ENCODE measurements at places on chromosomes 2 and 18. TPM values are rescaled to one million over a fixed set of nuclear protein-coding genes. Genes with fewer than 3 reads are reported as not detected.

- DNase-seq = no peak
Measured at GRCh38 chr2:119435953-119436297, 4.3 kb downstream of the TMEM37 start.

GRCh38 chr18:25467226-25467987 is 115.4 kb upstream of the ZNF521 start:
- no peak for DNase-seq

ALPP gene
- 0.20 TPM for total RNA-seq

GAD1 gene
- total RNA-seq = 2.5 TPM

MTCL1 gene
- total RNA-seq = 64.3 TPM

MLPH gene
- 10.3 TPM for total RNA-seq

DNA sequence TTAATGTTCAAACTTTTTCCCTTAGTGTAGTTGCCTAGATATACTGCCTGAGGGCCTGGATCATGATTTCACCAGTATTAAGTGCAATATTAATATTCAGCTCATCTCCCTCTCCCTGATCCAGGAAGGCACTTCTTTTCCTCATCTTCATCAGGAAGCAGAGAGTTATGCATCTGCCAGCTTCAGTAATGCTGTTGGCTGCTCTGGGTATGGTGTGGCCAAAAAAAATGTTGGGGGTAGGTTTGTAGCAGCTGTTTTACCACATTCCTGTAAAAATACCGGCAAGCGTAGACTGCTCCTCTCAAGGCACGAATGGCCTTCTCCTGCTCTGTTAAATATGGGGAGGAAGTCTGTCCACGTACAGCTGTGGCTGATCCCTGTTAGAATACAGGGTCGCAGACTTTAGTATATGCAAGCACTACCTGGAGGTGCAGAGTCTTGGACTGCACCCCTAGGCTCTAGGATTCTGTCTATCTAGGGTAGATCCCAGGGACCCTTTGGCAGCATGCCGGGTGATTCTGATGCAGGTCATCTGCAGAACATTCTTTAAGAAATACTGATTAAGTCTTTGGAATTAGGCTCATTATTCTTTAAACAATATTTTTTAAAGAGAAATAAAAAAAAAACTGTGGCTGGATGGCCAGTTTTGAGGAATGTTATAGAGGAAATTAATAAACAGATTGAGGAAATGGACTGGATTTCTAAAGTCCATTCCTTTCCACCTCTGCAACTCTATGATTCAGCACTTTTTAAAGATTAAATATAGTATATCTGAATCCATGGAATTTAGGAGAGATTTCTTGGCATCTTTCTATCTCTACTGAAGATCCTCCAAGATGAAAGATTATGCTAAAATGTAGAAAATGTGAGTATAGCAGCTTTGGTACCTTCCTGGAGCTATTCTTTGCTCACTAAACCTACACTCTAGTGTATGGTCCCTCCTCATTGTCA is 21.0 kb upstream of the GLS start:
- DNase-seq = no peak

DNA sequence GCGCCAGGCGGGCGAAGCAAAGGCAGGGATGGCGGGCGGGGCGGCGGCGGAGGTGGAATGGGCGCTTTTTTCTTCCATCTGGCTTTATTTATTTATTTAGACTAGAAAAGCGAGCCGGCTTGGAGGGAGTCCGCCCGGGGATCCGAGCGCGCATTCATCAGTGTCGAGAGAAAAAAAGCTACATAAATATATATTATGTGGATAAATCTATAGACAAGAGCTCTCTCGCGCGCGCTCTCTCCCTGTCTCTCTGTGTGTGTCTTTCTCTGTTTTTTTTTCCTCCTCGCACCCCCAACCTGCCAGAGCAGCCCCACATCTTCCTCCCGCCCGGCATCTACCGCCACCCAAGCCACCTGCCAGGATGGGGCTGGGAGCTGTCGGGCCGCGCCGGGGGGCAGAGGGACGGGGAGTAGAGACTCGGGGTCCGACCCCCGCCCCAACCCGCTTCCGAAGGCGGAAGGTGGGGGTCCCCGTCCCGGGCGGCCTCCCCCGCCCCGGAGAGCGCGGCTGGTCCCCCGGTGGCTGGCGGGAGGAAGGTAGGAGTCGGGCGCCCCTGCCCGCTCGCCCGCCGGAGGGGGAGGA is 972 bp upstream of the CELF4 start:
- DNase-seq = no peak

DNA sequence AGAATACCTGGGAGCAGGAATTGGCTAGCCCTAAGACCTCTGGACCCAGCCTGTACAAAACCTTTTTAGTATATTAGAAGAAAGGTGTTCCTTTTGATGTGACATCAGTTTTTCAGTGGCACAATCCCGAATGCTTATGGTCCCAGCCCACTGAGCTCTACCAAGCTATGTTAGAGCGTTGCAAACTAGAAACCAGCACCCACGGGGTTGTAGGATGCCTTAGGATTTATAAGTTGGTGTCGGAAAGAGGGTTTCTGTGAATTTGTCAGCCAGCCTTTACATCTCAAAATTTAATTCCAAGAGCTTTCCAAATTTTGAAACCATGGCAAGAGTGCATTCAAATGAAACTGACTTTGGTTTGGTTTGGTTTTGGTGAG is 499 bp upstream of the LMAN1 start:
- DNase-seq = no peak

- DNase-seq = no peak
Measured at GRCh38 chr18:63962137-63962536, 7.7 kb upstream of the SERPINB8 start.

PLGLB2 gene
- total RNA-seq = 0.15 TPM

DNA sequence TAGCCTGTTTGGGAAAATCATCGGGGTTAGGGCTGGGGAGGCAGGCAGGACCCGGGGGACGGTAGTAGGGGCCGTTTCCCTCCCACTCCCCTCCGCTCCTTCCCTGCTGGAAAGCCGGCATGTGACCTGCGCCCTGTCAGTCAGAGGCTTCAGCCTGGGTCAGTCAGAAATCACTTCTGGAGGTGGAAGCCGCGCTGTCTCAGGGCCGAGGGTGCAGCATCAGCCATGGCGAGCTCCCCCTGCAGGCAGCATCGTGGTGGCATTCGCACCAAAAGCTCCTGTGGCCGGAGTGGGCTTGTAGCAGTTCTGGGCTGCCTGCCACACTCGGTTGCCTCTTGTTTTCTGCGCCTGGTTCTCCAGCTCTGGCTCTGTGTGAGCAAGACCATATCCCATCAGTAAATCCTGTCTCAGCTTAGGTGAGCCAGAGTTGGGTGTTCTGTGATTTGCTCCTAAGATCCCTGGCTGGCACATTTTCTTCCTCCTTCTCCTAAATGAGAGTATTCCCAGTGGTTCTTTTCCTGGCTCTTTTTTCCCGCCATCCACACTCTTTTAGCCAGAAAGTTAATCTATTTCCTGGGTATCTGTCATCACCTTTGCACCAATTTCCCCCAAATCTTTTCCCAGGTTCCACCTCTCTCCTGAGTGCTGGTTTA is 123.9 kb upstream of the CD302 start:
- DNase-seq = peak; percentile 94

- no peak for DNase-seq
Measured at GRCh38 chr2:176364273-176364977, 95.2 kb downstream of the MTX2 start.

GRCh38 chr2:122542646-122543045 is 787.2 kb downstream of the TSN start:
- no peak for DNase-seq

ALLC gene
- not detected for total RNA-seq

GRCh38 chr2:202135091-202135874 is 62.2 kb downstream of the KIAA2012 start:
- no peak for DNase-seq

TXNDC2 gene
- total RNA-seq = 0.09 TPM

DNA sequence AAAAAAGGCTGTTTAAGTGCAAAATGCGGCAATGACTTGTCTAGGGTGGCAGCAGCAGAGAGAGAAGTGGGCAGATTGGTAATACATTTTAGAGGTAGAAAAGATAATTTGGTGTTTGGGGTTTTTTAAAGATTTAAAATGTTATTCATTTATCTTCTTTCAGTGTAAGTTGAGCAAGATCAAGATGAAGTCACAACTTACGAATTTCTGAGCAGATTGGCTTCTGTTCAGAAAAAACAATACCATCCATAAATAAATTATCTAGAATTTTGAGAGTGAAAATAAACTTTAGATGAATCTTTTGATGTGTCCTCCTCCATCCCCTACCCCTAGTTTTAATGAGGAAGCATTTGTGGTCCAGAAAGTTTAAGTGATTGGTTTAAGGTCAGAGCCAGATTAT is 47.9 kb upstream of the FAM171B start:
- no peak for DNase-seq

- no peak for DNase-seq
Measured at GRCh38 chr2:124698979-124699565, 674.0 kb downstream of the CNTNAP5 start.

DNA sequence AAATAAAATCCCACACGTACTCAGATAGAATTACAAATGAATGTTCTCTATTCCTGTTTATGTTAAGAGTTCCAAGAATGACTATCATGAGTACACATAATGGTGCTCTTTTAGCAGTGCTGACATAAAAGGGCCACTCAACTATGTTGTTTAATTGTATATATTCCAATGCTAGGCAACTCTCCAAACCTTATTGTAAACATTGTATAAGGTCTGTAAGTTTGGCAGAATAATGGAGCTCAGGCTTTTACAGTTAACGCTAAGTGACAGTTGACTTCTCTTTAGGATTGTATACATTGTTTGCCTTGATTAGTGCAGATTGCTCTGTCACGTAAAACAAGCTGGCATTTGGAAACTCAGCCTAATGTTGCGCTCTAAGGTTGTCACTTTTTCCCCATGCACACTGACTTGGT is 20.8 kb downstream of the RBMS1 start:
- DNase-seq = no peak

GRCh38 chr2:235780401-235780800 is 286.6 kb downstream of the AGAP1 start:
- DNase-seq = no peak

- no peak for DNase-seq
Measured at GRCh38 chr2:25938345-25938744, 44.0 kb downstream of the KIF3C start.

- DNase-seq = no peak
Measured at GRCh38 chr2:9655441-9656269, 24.9 kb upstream of the YWHAQ start.

PDE1A gene
- total RNA-seq = 0.25 TPM

NYAP2 gene
- total RNA-seq = not detected

GRCh38 chr18:49875783-49876182 is 62.5 kb upstream of the ACAA2 start:
- DNase-seq = no peak

CROCC2 gene
- not detected for total RNA-seq

CDK15 gene
- not detected for total RNA-seq

- DNase-seq = no peak
Measured at GRCh38 chr2:223976635-223977226, 19.5 kb downstream of the MRPL44 start.

GRCh38 chr2:158822193-158822592 is 27.1 kb downstream of the DAPL1 start:
- no peak for DNase-seq

GRCh38 chr18:8949206-8949605 is 153.3 kb upstream of the NDUFV2 start:
- no peak for DNase-seq

AKAIN1 gene
- not detected for total RNA-seq

GRCh38 chr2:134919341-134920210 is 954 bp downstream of the CCNT2 start:
- no peak for DNase-seq

DNA sequence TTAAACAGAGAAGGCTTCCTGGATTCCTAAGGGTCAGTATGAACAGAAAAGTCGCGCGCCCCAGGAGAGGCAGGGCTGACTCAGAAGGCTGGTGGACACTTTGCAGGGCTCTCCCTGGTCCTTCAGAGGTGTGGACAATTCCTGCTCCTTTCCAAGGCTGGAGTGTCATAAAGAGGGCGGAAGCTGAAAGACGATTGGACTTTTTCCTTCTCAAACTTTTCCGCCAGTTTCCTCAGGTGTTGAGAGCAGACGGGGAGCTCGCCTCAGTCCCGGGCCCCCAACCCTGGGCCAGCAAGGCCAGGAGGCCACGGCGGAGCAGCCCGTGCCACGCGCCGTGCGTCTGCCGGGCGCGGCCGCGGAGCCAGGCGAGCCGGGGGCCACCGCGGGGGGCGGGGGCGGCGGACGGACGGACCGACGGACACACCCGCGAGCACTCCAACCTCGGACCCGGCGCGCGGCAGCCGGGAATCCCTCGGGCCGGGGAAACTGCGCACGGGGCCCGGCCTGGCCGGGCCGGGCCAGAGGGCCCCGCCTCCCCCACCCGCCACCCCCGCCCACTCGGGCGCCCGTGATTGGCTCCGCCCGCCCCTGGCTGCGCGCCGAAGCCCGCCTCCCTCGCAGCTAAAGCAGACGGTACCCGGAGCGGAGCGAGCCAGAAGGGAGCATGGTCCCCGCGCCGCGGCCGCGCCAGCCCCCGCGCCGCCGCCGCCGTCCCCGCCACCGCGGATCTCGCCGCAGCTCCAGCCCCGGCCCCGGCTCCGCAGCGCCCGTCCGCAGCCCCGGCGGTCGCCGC is at the start of gene KLHL29:
Gene KLHL29, plus strand, starts transcription at position 629 of the 793 bp plus-strand sequence. CDS start 177,018 bp downstream, outside the sequence.
- DNase-seq = peak; percentile 69

- DNase-seq = no peak
Measured at GRCh38 chr18:13570856-13571495, 155.4 kb downstream of the FAM210A start.

IL37 gene
- not detected for total RNA-seq

DNA sequence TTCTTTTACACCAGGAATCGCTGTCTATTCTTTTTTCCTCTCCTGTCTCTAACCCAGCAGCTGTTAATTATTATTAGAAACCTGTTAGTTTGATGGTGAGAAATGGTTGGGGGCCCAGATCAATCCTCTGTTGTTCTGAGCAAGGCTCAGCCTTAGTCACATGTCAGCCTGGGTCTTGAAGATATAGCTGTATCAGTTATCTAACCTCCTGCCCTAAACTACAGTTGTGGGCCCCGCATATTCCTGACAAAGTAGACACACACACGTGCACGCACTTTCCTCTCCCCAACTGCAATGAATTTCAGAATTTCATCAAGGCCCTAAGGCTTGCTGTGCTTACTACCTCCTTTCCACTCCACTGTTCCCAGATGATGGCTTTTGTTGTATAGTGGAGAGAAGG is 54.6 kb downstream of the OLA1 start:
- DNase-seq = no peak

GRCh38 chr2:30037016-30037415 is 109.8 kb upstream of the YPEL5 start:
- DNase-seq = no peak

DNA sequence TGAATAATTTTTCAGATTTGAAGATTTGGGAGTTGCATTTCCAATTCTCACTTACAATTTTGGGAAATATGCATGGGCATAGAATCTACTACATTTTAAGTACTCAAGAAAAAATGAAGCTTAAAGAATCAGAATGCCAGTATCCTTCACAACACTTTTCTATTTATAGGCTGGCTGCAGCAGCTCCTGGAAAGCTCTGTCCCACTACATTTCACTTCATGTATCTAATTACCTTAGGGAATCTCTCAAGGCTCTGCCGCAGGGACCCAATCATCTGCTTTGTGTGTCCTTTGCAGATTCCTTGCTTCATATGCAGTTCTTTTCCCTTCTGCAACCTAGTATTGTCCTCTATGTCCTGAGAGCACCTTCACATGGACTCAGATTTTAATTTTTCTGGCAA is 102.9 kb downstream of the NUP35 start:
- DNase-seq = no peak

All from WTC11 (cell line).